ENCODE measurements at places on chromosomes 13 and 19.

GRCh38 chr19:46296722-46297461 is at the start of gene HIF3A:
TSS of gene HIF3A (plus strand) at chr19:46297042. CDS start at chr19:46297077, 35 bp downstream.
- DNase-seq = peak; percentile 87

- DNase-seq = no peak
These were observed 12.2 kb upstream of the UBE2L5 start for GRCh38 chr13:30409886-30410704.

DNA sequence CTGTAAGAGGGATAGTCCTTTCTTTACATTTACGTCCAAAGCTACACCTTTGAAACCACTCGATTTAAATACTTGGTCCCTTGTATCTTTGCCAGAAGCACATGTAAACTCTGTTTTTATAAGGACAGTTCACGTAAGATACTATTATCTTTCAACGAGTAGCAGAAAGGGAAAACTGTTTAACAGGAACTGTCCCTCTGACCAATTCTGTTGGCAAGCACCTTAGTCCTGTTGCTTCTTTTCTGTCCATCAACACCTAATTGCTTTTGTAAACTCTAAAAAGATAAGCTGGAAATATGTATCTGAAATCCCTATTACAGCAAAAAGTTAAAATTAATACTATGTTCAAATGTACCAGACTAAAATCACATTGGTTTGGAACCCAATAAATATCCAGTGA is 37.4 kb downstream of the PCDH9 start:
- DNase-seq = no peak

- DNase-seq = no peak
These were observed 73.0 kb upstream of the MAB21L1 start for GRCh38 chr13:35549481-35549880.

DNA sequence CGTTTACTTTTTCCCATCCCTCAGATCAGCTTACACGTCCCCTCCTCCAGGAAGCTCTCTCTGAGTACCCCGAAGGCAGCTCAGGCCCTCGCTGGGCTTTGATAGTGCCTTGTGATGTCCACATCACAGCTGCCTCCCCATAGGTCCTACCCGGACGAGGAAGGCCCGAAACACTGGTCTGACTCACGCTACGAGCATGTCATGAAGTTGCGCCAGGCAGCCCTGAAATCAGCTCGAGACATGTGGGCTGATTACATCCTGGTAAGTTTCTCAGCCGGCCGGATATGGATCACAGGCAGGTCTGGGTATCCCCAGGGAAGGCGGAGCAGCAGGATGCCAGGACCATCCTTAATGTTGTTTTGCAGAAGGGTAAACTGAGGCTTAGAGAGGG is 4.8 kb downstream of the COLGALT1 start:
- DNase-seq = no peak

GRCh38 chr13:26872525-26873385 is 112.2 kb upstream of the GPR12 start:
- peak; percentile 88 for DNase-seq

- DNase-seq = no peak
These were observed 84.4 kb downstream of the STK24 start for GRCh38 chr13:98492335-98493041.

DNA sequence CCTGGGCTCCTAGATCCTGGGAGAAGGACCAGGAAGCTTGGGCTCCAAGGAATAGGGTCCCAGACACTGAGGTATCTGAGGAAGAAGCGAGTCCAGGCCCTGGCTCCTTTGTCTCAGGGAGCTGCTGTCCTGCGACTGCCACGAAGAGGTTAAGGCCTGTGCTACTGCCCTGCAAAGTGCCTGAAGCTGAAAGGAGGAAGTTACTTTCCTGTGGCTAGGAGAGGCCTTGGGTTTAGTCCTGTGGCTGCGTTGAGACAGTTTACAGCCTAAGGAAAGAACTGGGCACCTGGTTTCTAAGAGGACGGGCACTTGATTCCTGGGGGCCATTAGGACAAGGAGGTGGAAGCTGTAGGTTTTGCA is 2.8 kb downstream of the MYADM start:
- no peak for DNase-seq

DNA sequence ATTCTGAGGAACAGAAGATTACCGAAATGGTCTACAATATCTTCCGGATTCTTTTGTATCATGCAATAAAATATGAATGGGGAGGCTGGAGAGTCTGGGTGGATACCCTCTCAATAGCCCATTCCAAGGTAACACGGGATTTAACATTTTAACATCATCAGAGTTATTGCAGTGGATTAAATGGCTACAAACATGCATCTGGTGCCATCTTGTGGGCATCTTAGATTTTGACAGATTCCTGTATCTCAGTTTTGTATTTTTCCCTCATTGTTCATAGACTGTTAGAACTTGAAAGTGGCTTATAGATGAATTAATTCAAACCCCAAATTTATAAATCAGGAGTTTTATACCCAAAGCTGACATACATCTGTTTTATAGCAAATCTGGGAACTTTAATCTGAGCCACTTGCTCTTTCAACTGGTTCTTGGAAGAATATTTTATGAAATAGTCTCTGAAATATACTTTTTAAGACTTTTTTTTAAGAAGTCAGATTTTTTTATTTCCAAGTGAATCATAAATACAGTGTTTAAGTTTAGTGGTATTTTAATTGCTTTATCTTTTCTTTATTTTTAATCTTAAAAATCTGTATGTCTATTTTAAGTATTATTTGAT is 215.2 kb downstream of the NBEA start:
- DNase-seq = no peak

GRCh38 chr13:30615866-30616541 is 1.7 kb upstream of the USPL1 start:
- DNase-seq = no peak

- no peak for DNase-seq
These were observed 11.8 kb downstream of the TGFB1 start for GRCh38 chr19:41341669-41342490.

DNA sequence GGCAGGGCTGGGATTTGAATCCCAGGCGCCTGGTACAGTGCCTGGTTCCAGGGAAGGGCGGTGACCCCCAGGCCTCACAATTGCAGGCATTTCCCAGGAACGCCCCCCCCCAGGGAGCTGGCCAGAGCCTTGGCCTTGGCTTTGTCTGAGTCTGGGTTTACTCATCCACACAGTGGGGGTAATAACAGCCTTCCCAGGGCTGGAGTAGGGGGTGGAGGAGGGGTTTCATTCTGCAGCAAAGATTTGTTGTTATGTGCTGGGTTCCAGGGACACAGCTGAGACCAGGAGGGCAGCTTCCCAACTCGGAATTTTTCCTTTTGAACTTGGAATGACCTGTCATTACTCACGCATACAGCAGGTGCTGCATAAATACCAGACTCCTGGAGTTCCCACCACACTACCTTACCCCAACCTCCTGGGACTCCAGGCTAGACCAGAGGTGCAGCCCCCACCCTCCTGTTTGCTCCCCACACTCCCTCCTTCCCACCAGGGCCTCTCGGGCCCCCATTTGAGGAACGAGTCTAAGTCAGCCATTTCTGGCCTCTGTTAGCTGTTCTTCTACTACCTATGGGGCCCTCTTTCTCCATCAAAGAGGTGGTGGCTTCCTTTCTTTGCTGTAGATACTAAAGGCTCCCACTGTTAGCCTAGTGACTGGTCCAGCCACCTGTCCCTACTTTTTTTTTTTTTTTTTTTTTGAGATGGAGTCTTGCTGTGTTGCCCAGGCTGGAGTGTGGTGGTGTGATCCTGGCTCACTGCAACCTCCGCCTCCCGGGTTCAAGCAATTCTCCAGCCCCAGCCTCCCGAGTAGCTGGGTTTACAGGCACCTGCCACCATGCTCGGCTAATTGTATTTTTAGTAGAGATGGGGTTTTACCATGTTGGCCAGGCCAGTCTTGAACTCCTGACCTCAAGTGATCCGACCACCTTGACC is 1.6 kb upstream of the ADAMTS10 start:
- DNase-seq = no peak

- peak; percentile 60 for DNase-seq
These were observed at the start of gene STRN4 for GRCh38 chr19:46746281-46747057. TSS of gene STRN4 (minus strand) at chr19:46746450. CDS start at chr19:46746430, 20 bp downstream.

GRCh38 chr19:35458731-35459391 is 10.8 kb downstream of the FFAR2 start:
- no peak for DNase-seq

DNA sequence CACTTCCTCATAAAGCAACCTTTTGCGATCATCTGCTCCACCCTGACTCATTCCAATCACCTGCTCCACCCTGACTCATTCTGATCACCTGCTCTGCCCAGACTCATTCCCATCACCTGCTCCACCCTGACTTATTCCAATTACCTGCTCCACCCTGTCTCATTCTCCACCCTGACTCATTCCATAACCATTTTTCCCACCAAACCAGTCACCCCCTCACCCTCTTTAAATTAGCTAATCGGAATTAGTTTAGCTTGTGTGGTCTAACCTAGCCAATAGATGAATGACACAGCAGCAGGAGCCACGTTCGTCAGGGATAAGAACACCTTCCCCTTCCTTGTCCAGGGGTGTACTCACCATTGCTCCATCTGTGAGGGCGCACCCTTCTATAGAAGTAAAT is 134.0 kb downstream of the COG6 start:
- DNase-seq = no peak

- no peak for DNase-seq
These were observed 232.1 kb downstream of the TDRD3 start for GRCh38 chr13:60629158-60629557.

DNA sequence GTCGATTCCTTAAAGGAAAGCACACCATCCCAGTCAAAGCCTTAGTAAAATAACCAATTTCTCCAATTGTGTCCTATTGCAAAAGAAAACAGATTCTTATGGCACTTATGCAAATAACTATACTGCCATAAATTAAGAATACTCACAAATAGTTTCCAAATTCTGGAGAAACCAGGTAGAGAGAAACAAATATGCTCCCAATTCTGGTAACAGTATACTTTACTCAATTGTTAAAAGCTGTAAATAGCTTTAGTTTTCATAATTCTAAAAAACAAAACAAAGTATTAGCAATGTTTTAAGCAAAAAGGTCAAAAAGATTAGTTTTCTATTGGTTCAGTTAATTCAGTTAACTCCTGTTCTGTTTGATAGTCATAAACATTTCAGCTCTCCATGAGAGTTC is 18.2 kb upstream of the UBAC2 start:
- DNase-seq = no peak

DNA sequence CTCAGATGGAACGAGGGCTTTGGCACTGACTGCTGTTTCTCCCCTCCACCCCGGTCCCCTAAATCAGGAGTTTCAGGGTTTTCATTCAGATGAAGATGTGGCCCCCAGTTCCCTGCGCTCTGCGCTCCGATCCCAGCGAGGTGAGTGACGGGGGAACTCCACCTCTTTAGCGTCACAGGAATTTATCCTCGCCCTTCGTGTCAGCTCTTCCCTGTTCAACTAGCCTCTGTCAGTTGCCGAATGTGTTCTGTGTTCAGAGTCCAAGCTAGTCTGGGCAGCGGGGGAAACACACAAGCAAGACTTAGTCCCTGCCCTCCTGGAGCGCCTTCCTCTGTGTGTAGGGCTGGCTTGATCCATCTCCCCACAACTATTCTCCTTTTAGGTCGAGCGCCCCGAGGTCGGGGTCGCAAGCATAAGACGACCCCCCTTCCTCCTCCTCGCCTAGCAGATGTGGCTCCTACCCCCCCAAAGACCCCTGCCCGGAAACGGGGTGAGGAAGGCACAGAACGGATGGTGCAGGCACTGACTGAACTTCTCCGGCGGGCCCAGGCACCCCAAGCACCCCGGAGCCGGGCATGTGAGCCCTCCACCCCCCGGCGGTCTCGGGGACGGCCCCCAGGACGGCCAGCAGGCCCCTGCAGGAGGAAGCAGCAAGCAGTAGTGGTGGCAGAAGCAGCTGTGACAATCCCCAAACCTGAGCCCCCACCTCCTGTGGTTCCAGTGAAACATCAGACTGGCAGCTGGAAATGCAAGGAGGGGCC is 1.8 kb downstream of the KMT2B start:
- DNase-seq = no peak

DNA sequence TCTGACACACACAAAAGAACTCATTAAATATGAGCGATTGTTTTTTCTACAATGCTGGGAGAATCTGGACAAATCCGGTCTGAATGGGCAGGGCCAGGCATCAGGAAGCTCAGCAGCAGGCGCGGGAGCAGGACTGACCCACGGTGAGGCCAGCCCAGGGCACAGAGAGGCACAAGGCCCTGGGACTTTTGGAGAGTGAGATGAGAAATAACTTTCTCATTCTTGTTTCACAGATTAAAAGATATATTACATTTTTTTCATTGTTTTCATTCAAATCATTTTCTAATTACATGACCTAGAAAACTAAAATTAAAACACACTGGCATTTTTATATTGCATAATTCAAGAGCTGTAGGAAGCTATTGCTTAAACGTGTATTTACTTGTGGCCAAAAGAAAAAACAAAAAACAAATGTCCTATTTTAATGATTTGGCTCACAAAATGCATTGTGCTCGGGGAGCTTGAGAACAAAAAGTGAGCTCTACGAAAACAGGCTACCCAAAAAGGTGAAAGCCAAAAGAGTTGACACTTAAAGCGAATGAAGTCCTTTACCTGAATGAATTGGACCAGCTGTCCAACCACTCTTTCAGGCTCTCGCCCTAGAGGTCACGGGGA is 133.1 kb downstream of the TNFRSF19 start:
- no peak for DNase-seq

DNA sequence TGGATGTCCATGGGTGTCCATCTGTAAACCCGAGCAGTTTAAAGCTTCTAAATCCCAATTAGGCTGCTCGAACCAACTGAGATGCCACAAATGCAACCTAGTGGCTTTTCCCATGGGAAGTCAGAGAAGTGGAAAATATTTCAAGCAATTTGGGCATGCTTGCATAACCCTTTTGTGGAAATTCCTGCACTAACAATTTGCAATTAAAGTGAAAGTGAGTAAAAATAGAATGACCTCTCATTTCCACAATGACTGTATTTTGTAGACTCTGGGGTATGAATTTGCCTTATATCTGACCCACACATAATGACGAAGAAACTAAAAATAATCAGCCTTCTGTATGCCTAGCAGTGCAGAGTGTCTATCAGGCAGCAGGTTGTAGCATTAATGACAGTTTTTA is 91.8 kb upstream of the TSC22D1 start:
- no peak for DNase-seq

DNA sequence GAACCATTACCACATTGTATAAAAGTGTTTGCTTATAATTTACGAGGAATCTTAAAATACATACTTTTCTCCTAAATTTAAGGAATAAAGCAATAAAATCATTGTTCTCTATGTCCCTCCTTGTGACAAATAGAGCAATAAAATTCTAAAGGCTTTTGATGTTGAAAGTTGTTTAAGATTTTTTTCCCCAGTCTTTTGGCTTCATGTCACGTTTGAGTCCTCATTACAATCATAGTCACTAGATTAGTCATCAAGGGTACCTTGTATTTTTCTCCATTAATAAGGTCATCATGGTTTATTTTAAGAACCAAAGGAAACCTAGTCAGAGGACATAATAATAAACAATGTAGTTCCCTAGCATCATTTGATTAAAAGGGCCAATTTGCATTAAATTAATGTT is 3.2 kb downstream of the WBP4 start:
- no peak for DNase-seq

DNA sequence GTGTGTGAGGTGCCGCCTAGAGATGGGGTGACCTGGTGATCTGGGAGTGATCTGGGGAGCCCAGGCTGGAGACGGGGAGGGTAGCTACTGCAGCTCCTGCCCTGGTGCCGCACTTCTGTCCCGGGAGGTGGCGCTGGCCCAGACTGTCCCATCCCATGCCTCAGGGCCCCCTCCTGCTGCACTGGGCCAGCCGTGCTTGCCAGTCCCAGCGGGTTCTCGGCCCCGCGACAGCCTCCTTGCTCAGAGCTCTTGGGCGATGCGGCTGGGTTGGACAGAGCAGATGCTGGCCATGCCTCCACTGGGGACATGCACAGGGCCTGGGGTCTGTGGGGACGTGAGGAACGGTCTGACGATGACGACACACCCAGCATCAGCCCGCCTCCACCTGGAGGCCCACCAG is 2.5 kb downstream of the RAX2 start:
- no peak for DNase-seq

- peak; percentile 58 for DNase-seq
These were observed 277.9 kb downstream of the ZNF536 start for GRCh38 chr19:30649934-30650614.

Measured in glutamatergic neuron (in vitro differentiated cells).